COR-L47 (cell line): ENCODE measurements at places on chromosomes 2 and 18.

- DNase-seq: no peak
These were observed 170.1 kb downstream of the ASB1 start for GRCh38 chr2:238596571-238597551.

GRCh38 chr2:119853777-119854399, 94.2 kb downstream of the PTPN4 start:
- DNase-seq: no peak

DNA sequence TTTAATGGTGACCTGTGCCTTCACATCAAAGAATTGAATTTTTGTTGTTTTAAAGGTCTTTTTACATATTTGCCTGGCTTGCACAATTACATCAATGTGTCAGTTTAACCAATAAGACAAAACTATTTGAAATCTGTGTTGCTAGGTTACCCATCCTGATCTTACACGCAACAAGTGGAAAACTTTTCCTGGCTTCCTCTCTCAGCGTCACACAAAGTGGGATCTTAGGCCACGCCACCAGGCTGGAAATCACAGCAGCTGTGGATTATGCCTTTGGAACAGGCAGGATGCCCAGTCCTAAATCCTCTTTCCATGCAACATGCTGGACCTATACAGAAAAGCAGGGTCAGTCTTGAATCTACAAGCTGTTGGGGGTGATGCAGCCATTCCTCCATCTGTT, 298.2 kb upstream of the HNRNPA3 start:
- DNase-seq: no peak

- DNase-seq: no peak
These were observed 71.4 kb upstream of the CDH20 start for GRCh38 chr18:61261870-61262269.

- DNase-seq: peak; percentile 77
These were observed 2.0 kb downstream of the PHLPP1 start for GRCh38 chr18:62717169-62717924.

DNA sequence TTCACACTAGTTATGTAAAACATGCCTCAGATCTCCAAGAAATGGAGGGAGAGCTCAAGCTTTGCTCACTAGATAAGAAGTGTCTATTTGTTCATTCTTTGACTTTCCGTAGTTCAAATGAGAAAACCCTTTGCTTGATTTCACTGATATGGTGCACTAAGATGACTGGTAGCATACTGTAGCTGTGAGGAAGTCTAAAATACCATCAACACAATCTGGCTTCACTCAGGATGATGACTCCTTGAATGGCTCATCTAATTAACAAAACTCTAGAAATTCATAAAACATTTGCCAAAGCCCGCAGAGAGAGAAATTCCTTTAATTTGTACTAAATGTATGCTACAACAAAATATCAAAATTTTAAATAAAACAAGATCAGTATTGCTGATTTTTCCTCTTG, 152.8 kb upstream of the STK17B start:
- no peak for DNase-seq

DNA sequence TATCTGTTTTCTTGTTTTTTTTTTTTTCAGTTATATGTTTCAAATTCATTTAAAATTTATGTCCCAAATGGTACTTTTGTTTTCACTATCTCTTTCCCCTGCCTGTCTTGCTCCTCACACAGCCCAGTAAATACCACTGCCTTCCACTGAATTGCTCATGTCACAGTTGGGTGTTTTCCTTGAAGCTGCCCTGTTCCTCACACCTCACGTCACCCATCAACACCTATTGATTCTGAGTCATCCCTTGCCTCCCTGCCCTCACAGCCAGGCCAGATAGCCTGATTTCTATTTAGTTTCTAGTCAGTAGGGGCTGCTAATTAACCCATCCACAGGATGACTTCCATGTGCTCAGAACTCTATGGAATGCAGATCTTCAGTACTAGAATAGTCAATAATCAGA, 25.3 kb downstream of the FSHR start:
- no peak for DNase-seq

- no peak for DNase-seq
These were observed at the start of gene SPATS2L for GRCh38 chr2:200306196-200306930. SPATS2L (plus strand) TSS chr2:200306693; CDS start chr2:200389245, 82,552 bp downstream.

DNA sequence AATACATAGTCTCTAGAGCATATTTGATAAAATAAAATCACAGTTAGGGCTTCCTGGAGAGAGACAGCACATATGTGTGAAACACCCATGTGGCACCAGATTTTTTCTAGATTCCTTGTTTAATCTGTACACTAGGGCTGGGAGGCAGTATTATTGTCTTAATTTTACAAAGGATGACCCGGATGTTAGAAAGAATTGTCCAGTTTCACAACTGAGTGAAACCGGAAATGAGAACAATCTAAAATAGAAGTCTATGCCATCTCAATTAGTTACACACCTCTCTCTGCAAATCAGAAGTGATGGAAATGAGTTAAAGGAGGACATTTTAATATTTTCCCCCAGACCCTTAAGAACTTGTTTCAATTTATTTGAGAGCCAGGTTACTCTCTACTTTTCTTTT, 463.7 kb upstream of the DSEL start:
- no peak for DNase-seq

DNA sequence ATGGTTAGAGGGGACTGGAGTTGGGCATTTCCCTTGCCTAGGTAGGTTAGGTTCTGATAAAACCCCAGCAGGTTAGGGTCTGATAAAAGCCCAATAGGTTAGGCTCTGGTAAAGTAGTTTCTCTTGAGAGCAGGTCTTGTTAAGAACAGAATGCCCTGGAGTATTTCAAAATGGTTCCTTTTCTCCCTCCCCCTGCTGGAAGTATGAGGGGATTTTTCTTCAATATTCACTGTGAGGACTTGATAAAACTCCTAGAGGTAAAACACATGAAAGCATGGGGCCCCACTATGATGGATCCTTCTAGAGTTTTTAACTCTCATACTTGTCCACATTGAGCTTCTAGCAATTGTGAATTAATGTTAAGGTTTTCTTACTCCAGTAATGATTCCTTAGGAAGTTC, 27.6 kb downstream of the ANKAR start:
- no peak for DNase-seq

GRCh38 chr2:107215401-107216350, 329.7 kb upstream of the ST6GAL2 start:
- DNase-seq: no peak

GRCh38 chr2:38835015-38835601, 40.6 kb downstream of the DHX57 start:
- peak; percentile 4 for DNase-seq

DNA sequence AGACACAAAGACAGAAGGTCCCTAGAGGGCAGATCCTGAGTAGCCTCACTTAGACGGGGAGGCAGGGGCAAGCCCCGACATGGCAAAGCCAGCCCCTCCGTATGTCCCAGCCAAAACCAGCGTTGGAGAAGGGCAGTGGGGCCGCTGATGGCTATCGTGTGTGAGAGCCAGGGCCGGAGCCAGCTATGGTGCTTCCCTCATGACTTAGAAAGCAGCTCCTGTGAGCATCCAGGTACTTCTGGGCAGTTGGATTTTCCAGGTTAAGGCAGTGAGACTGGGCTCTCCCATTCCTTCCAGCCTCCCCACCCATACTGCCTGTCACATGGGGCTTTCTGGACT, 31.2 kb upstream of the ROCK2 start:
- DNase-seq: no peak

DNA sequence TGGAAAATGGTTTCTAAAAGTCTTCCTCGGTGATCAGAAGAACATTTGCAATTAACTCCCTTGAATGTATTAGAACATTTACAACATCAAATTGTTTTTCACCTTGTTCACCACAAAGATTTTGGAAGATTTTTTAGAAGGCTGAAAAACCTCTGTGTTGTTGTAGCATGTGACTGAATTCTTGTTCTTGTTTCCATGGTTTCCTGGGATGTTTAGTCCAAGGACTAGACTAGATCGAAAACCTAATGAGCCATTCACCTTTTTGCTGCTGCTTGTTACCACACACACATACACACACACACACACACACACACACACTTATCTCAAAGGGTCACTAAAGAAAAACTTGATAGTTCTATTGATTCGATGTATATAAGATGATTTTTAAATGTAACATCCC, 380.0 kb downstream of the LRRTM4 start:
- no peak for DNase-seq

DNA sequence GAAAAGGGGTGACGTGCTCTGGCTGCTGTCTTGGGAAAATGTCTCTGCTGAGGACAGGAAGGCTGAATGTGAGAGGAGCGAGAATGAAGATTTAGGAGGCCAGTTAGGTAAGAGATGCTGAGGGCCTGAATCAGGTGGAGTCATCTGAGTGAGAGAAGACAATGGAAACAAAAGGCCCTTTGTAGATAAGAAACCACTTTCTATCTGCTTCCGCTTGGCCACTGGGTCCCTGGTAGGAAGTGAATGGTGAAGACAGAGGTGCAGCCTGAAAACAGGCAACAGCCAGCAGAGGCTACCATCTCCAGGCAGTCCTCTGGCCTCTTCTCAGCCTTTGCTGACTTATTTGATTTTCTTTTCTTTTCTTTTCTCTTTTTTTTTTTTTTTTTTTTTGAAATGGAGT, 374.0 kb upstream of the SLC14A2 start:
- DNase-seq: no peak

GRCh38 chr2:165369131-165369897, 100.2 kb upstream of the CSRNP3 start:
- no peak for DNase-seq

DNA sequence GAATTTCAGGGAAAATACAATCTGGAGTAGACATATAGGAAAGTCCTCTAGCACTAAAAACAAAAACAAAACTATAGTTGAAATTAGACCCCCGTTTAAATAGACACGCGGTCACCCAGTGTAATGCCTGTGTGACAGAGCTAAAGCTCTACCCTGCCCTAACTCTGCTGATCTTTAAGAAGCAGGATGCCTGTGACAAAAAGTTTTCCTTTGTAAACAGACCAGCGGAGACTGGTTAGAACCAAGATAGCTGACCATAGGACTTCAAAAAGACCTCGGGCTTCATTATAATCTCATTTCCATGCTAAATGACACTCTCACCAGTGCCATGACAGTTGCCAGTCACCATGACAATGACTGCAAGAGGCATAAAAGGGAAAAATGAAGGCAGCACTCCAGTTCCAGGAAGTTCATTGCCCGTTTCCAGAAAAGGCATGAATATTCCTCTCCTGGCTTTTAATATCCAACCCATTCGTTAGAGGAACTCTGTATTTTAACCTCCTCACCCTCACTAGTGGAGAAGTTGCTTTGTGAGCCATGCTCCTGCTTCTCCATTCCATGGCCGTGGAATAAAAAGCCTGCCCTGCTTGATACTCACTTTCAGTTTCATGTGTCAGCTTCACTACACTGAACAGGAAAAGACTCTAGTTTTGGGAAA, 157.2 kb upstream of the COPS8 start:
- DNase-seq: no peak

DNA sequence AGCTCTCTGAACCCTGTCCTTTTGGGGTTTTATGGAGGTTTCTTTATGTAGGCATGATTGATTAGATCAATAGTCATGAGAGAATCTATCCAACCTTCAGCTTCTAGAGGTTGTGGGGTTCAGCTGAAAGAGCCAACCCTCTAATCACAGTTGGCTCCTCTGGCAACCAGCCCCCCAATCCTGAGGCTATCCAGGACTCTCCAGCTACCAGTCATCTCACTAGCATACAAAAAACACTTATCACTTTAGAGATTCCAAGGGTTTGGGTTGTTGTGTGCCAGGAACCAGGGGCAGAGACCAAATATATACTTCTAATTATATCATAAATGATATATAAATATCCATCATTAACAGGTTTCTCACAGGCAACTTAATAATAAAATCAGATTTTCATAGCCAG, 11.7 kb downstream of the WDPCP start:
- no peak for DNase-seq

GRCh38 chr18:77560341-77560992, 310.8 kb downstream of the GALR1 start:
- no peak for DNase-seq

GRCh38 chr2:178579006-178579405, 98.7 kb downstream of the PLEKHA3 start:
- DNase-seq: no peak

- DNase-seq: peak; percentile 24
These were observed 352.0 kb downstream of the TNS1 start for GRCh38 chr2:217650716-217651360.

GRCh38 chr2:37672870-37673184, 1.4 kb upstream of the CDC42EP3 start:
- DNase-seq: no peak

GRCh38 chr2:60152226-60152833, 401.1 kb downstream of the BCL11A start:
- no peak for DNase-seq

GRCh38 chr18:58911241-58911640, 46.6 kb downstream of the ZNF532 start:
- no peak for DNase-seq

GRCh38 chr2:156435396-156435717, 822 bp upstream of the GPD2 start:
- DNase-seq: peak; percentile 66

DNA sequence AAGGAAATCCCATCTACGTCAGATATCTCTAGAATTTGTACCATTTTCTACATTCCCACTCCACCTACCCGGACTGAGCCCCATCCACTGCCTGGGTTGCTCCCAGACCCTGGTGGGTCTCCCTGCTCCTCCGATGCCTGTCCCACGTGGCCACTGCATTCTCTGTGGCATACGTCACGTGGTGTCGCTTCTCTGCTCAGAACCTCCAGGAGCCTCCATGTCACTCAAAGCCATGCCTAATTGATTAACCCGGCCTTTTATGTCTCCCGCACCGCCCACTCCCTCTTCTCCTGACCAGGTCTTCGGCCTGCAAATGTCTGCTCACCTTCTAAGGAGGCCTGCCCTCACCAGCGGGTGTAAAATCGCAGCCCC, 176.6 kb downstream of the HDAC4 start:
- no peak for DNase-seq

DNA sequence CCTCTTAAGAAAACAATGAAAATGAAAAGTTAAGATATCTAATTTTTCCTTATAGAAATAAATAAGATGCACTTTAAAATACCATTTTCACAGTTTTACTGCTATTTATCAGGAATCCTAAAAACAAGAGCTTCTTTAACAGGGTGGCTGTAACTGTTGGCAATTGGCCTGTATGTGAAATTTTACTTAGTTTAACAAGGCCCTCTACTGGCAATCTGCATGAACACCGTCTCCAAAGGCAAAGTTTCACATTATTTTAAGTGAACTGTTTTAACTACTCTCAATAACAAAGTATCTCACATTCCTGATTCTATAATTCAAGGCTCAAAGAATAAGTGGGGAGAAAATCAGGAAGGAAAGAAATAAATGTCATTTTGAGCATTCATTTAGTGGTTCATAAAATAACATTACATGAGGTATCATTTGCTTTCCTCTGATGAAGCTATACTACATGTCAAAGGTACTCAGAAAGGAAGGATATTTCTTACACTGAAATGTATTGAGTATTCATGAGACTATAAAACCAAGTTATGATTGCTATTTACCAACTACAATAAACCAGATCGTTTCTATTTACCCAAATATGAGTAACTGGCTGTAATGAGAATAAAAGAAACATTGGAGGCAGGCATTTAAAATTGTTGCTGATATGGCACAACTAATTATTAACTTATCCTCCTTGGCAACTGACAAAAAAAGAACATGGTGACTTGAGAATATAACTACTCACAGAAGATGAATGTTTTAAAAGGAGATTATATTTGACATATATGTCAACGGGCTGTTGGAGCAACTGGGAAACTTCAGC, 7.0 kb downstream of the NCKAP5 start:
- no peak for DNase-seq
